ENCODE measurements at places on chromosomes 11 and 22.
A peak's percentile ranks its signal among the peaks of the same experiment; 100 is the strongest.

DNA sequence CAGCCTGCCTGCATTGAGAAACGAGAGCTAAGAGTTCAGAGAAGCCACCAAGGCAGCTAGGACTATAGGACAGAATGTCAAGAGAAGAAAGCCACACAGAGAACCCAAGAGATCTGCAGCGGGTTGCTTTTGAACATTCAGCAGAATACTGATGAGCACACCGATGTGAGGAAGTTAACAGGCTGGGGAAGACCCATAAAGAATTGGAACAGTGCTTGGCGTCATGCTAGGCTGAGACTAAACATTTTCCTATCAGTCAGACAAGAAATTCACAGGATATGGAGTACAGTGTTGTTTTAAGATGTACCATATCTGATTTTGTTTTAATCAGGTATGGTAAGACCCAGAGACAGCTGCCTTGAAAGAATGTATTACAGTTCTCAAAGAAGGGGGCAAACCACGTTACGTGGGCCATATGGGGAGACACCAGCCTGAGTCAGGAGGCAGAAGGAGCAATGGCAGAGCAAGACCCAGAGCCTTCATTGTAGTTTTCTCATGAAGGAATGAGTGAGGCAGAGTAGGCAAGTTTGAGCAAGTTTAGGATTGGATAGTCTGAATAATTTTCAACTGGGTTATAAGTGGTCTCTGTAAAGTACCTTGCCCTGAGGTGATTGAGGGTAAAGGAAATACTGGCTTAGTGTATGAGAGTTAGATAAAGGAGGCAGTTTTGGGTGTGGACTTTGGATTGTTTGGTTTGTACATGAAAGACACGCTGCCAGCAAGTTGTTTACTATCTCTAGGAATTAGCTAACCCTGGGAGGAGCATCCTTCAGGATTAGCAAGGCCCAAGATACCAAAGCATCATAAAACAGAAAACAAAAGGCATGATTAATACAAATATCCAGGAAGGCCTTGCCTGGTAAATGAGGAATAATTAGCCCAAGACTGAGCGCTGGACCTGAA lies 14.3 kb downstream of the LRRC75B start:
- DNase-seq, result no peak

GRCh38 chr11:71563406-71563805 lies 2.0 kb upstream of the KRTAP5-10 start:
- peak; percentile 43 for DNase-seq

GRCh38 chr11:106827687-106828086 lies 190.6 kb downstream of the GUCY1A2 start:
- DNase-seq, result no peak

DNA sequence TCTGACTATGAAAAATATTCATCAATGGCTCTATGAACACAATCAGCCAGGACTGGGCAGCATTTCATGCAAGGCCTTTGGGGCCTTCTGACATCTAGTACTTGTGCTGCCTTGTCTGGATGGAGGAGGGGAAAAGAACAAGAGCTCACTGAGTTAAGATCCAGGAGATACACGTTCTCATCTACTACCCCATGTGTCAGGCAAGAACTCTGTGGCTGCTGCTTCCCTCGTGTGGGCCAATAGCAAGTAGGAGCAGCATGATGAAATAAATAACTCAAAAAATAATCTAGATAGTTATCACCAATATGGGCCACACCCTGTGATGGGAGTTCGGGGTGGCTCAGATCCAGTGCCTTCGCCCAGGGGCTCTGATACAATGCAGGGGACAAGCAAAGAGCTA lies 7.3 kb downstream of the KCNE3 start:
- no peak for DNase-seq

DNA sequence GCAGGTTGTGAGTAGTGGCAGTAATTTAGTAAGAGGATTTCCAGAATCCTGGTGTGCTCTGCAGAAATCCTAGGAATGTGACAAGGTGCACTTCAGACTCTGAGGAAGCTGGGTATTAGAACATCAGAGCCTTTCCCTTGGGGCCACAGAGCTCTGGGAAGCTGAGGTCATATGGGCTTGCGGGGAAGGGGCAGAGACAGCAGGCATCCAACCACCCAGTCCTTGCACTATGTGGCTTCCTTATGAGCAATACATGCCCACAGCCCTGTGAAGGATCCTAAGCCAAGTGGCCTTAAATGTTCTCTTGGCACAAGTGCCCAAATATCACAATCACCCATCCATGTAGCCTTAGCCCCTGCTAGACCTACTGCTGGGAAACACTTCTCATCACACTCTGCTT lies 46.2 kb downstream of the P4HA3 start:
- no peak for DNase-seq

DNA sequence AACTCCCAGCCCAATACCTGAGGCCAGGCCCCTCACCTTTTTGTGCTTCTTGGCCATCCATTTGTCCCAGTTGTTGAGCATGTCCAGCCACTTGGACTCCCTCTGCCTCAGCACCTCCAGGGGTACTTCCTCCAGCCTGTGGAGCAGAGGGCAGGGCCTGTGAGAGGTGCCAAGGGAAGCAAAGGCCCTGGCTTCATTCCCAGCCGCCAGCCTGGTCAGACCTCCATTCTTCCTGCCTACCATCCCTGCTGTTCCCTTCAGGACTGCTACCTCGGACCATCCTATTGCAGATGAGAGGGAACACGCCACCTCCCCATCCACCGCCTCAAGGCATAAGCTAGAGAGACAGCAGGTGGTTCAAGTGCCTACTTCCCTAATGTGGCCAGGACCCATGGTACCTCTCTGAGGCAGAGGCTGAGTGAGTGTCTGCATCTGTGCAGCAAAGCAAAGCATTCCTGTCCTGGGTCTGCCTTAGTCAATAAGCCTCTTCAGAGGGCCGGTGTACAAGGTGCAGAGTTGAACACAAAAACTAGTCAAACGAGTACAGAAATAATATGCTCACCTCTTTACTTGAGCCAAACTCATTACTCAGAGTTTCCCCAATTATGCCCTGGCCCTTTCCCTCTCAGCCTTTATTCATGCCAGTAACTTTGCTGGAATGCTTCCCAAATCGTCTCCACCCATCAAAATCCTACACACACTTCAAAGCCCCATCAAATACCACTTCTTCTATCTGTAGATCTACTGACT lies 15.4 kb upstream of the CASTOR1 start:
- no peak for DNase-seq

DNA sequence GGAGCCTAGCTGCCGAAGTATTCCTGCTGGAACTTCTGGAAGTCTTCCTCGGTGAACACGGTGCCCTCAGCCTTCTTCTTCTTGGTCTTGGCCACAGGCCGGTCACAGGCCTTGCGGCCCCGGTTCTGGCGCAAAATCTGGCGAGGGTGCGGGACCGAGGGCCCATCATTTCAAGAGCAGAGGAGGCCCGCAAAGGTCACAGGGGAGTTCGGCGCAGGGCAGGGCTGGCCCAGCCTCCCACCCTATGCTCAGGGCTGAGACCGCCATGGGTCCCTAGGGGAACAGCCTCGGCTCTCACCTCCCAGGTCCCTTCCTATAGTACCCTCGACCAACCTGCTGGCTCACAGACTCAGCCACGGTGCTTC lies 3.1 kb downstream of the RPS19BP1 start:
- DNase-seq, result no peak

- no peak for DNase-seq
These were observed 7.4 kb upstream of the MDK start for GRCh38 chr11:46373787-46374740.

- no peak for DNase-seq
These were observed 132.6 kb upstream of the HSD17B12 start for GRCh38 chr11:43547889-43548381.

GRCh38 chr11:61297746-61298145 lies 2.6 kb upstream of the VWCE start:
- no peak for DNase-seq

DNA sequence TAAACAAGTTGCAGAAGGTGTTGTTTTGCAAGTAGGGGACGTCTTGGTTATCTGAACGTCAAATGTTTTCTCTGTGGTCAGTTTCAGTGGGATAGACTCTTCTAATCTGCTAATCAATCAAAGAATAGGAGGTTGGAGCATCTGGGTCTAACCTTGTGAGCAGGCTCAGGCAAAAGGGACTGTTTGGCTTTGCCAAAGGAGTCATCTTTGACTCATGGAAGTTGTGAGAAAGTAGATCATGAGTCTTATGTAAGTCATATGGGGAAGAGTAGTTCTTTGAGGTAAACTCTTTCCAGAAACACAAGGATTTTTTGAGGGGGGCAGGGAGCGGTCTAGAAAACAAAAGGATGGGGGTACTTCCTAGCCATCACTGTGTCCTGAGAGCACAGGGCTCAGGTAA lies 27.1 kb upstream of the TOP3B start:
- no peak for DNase-seq

- DNase-seq, result no peak
These were observed 38.3 kb upstream of the IGSF9B start for GRCh38 chr11:133995066-133995465.

GRCh38 chr22:44074337-44074984 lies 50.4 kb downstream of the PARVB start:
- no peak for DNase-seq

- no peak for DNase-seq
These were observed 375.7 kb upstream of the KIRREL3 start for GRCh38 chr11:127376301-127376700.

- DNase-seq, result peak; percentile 46
These were observed 15.4 kb downstream of the ARFGAP2 start for GRCh38 chr11:47161134-47161854.

GRCh38 chr11:72621008-72621610 lies 53.1 kb downstream of the PDE2A start:
- DNase-seq, result no peak

DNA sequence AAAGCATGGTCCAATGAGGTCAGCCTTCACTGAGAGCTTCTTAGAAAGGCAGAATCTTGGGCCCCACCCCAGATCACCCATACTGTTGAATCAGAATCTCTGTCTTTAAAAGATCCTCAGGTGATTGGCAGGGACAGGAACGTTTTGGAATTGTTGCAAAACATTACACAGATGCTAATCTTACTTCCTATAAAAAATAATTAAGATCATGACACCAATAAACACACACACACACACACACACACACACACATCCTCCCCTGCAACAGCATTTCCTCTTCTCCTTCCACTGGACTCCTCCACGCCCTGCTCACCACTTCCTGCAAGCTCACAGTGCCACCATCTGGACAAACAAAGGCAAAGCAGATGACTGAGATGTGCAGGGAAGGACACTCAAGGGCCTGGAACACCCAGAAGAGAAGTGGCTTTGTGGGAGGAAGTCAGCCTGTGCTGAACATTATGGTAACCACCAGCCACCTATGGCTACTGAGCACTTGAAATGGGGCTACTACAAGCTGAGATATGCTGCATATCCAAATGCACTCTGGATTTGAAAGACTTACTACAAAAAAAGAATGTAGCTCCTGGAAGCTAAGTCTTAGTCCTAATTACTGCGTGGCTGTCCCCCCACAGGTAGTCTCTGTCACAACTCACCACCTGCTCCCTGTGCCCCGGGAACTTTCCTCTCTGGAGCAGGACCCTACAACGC lies 65.6 kb downstream of the BTG4 start:
- peak; percentile 97 for DNase-seq

DNA sequence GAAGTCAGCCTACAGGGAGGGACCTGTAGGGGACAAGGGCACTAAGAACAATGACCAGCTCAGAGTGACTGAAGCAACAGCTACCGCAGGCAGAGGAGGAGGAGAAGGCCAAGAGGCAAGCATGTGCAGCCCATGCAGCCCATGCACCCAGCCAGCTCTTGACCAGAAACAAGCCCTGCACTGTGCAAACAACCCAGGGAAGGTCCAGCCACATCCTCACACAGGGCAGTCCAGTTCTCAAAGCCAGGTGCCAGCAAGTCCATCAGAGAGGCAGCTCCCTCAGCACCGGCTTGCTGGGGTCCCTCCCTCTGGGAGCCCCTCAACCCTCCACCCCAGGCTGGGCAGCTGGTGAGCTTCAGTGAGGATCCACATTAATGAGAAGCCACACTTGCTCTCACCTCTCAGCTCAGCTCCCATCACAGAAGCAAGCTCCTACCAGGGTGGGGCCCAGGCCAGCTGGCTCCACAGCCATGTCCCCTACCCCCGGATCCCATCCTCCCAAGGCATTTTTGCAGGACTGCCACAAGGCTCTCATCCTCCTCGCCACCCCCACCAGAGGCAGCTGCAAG lies 7.1 kb downstream of the DGCR2 start:
- no peak for DNase-seq

DNA sequence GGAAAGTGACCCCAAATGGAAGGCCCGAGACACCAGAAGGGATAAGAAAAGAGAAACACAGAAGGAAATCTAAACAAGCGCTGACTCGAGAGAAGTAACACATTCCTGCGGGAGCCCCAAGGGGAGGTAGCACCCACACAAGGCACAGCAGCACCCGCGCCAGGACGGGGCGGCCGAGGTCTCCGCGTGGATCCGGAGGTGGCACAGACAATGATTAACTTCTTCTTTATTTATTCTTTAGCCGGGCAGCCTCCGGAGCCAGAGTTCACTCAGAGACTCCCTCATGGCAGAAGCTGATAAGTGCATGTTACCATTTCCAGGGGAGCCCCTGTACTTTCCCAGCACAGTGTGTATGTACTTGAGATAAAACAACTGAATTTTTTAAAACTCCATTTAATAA lies 5.1 kb downstream of the TOLLIP start:
- no peak for DNase-seq

DNA sequence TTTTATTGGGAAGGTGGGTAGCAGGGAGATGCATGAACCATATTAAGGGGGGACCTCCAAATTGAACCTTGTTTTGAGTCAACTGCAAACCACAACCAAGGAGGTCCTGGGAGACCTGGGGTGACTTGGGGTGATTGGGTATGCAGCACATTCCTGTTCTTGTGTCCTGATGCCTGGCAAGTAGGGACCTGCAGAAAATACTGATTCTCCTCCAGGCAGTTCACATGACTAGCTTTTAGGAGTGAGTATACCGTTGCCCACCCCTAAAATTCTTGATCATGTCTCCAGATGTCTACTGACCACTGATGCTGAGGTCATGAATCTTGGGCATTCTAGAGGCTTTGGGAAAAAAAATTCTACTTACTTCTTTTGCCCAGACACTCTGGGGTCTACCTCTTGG lies 6.3 kb downstream of the EHF start:
- no peak for DNase-seq

GRCh38 chr11:69444381-69445130 lies 36.9 kb upstream of the LINC01488 start:
- peak; percentile 84 for DNase-seq

DNA sequence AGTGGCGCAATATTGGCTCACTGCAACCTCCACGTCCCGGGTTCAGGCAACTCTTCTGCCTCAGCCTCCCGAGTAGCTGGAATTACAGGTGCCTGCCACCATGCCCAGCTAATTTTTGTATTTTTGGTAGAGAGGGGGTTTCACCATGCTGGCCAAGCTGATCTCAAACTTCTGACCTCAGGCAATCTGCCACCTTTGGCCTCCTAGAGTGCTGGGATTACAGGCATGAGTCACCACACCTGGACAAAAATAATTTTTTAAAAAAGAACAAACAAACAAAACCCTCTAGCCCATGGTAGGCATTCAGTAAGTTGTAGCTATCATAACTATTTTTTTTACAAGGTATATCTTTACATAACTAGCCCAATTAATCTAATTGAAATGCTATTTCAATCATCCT lies 73.9 kb upstream of the CAPRIN1 start:
- no peak for DNase-seq

GRCh38 chr11:95715777-95716241 lies 73.8 kb downstream of the FAM76B start:
- DNase-seq, result no peak

Measured in AML-193 (cell line).